Stimulated activated CD4-positive, alpha-beta T cell treated with anti-CD3 and anti-CD28 coated beads, Interleukin-12 subunit alpha, Interleukin-12 subunit beta, amount 100 ng/mL, for 48 hours (primary cell): ENCODE measurements at places on chromosomes 13 and 19.

- no peak for DNase-seq
Observed at GRCh38 chr13:106498571-106498970, 36.9 kb downstream of the EFNB2 start.

GRCh38 chr19:56946159-56946558, 105.6 kb upstream of the PEG3 start:
- DNase-seq, result no peak

GRCh38 chr13:77774181-77774580, 76.7 kb downstream of the SLAIN1 start:
- no peak for DNase-seq

DNA sequence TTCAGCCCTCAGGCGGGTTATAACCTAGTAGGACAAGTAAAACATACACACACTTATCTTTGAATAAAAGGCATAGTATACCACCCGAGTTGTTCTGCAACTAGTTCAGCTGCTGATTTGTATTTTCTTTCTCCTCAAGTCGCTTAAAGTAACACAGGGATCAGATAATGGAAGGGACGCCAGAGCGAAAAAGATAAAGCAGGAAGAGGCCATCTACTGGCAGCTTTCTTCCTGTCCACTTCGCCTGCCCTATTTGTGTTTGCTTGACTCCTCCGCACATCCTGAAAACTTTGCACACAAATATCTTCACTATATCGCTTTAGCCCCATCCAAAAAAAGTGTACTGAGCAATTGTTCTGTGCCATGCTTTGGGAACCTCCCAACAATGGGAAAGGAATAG, 238.0 kb upstream of the SOX21 start:
- DNase-seq, result no peak

DNA sequence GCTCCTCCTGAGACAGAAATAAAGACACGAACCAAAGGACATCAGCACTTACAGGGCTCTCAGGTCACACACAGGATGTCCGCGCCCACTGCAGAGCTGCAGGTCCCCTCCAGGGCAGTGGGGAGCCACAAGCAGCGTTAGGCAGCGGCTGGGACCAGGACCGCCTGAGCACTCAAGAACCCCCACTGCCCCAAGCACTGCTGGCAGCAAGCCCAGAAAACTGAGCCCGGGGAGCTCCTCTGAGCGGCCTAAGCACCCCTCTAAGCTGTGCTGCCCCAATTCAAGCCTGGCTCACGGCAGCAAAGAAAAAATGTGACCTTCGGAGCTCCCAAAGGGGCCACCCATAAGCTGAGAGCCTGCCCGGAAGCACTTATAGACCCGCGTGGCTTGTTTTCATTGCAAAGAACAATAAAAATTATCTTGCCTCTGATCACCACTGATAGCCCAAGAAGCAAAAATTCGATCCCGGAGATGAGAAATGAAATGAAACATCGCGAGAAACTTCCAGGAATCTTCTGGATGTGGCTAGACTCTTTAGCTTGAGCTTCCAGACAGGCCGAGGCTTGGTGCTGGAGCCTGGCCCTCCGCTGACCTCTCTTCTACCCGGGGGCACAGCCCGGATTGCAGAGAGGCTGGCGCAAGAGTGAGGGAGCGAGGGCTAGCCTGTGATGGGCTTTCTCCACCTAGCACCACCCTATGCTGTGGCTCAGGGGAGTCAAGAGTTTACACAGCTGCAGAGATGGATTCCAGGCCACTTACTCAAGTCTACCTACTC, 6.3 kb downstream of the DPP9 start:
- DNase-seq, result no peak

DNA sequence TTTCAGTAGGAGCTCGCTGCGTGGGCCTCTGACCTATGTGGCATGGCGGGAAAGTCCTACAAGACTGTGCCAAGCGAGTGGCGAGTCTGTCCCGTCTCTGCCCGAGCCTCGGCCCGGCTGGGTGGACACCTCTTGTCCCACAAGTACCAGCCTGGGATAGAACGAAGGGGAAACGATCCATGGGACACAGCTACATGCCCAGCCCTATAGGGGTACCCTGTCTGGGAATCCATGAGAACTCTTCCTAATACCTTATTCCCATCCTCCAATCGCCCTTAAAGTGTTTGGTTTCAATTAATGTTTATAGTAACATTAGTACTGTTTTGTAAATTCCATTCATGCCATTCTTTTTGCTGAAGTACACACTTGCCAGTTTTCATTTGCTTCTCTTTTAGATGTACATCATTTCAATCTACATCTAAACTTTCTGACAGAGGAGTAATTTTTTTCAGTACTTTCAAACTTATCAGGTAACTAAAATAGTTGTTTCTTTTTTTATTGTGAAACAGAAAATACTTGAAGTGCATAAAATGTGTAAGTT, 667 bp upstream of the ZNF790 start:
- no peak for DNase-seq

DNA sequence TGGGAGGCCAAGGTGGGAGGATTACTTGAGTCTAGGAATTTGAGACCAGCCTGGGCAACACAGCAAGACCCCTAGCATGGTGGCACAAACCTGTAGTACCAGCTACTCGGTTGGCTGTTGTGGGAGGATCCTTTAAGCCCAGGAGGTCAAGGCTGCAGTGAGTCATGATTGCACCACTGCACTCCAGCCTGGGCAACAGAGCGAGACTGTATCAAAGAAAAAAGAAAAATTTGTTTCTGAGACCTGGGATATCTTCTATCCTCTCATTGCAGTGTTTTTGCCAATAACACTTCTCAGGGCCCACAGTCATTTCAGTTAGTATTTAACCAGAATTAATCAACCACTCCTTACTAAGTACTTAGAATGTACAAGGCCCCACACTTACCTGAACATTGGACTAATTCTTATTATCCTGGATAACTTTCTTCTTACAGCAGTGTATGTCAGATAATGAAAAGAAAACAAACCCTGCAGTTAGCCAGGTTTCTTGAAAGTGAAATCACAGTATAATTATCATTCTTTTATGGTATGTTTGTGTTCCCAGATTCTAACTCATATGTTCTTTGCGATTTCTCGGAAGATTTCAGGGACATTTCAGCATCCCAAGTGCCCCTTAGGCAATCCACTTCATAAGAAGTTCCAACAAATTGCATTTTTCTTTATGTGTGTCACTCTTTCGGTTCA, 75.6 kb upstream of the KLF5 start:
- DNase-seq, result no peak

- no peak for DNase-seq
Observed at GRCh38 chr13:48403913-48404312, 9.0 kb downstream of the LPAR6 start.

GRCh38 chr13:92362717-92363116, 863.9 kb upstream of the GPC6 start:
- DNase-seq, result no peak

DNA sequence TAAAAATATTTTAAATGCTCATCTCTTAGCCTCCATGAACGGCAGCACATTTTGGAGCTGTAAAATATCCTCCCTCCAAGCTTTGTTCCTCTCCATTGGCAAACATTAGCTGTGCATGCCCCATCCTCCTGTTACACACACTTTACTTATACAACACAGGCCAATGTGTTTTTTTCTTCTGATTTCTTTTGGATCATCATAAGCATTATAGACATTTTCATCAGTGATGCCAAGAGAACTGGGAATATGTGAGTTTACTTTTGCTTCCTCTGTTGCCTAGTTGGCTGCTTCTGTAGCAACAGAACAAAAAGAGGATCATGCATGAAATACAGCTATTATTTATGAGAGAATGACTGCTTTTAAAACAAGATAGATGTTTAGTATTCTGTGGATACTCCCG, 142.6 kb downstream of the PCDH9 start:
- no peak for DNase-seq

DNA sequence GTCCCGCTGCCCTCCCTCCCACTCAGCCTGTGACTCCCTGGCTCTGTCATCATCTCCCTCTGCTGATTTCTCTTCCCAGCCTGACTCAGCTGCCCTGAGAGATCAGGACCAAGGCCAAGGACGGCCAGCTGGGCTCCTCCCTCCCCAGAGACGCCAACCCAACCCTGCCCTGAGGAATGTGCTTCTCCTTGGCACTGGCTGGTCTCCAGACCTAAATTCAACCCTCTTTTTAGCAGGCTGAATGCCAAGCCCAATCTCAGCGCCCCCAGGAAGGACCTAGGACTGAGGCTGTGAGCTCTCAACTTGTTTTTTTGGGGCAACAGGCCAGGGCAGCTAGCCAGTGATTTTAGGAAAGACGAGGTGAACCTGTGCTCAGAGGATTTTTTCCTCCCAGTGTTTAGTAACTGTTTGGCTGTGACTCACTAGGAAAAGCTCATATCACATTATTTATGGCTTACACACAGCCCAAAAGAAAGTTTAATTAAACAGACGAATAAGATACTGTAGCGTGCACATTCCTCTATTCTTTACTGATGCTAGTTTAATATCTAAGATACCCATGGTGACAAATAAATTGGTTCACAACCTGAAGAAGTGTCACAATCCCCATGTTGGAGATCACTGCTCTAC, 7.4 kb upstream of the IGFL1 start:
- no peak for DNase-seq

GRCh38 chr19:16441661-16442162, 30.1 kb downstream of the EPS15L1 start:
- DNase-seq, result no peak
